Activated naive CD4-positive, alpha-beta T cell treated with anti-CD3 and anti-CD28 coated beads for 36 hours (primary cell): ENCODE measurements at places on chromosomes 1 and 21. TPM values are rescaled to one million over a fixed set of nuclear protein-coding genes. Genes with fewer than 3 reads are reported as not detected.

KIRREL1 gene
- 0.05 TPM for total RNA-seq

CSMD2 gene
- not detected for total RNA-seq

TRAF3IP3 gene
- total RNA-seq = 113 TPM

LEFTY1 gene
- total RNA-seq = not detected

TIAM1 gene
- total RNA-seq = 50.1 TPM

EPHA8 gene
- total RNA-seq = not detected

SHE gene
- not detected for total RNA-seq

DNA sequence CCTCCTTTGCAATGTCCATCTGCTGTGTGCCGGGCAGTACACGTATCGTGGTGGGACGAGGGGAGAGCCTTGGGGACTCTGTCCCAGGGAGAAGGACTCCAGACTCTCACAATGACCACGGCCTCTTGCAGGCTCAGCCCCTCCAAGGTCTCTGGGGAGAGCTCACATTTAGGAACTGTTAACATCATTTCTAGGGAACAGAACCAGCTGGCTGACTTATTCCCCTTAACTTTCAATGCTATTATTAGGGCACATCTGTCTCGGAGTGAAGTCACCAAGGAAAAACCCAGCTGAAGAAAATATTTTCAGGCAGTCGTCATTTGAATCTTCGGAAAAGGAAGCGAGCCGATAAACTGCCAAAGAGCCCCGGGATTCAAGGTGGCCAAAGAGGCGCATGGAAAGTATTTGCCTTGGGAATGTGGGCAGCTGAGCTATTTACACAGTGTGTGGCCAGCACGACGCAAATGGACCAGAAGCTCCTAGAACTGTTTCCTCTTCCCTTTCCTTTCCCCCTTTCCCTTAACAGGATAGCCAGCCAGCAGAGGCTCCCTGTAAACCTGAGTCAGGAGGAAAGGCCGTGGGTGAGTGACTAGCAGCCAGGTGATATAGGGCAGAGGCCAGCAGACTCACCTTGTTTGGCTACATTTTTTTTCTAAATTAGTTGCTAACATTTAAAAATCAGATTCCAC, 74.5 kb downstream of the ITPKB start:
- no peak for DNase-seq

DNA sequence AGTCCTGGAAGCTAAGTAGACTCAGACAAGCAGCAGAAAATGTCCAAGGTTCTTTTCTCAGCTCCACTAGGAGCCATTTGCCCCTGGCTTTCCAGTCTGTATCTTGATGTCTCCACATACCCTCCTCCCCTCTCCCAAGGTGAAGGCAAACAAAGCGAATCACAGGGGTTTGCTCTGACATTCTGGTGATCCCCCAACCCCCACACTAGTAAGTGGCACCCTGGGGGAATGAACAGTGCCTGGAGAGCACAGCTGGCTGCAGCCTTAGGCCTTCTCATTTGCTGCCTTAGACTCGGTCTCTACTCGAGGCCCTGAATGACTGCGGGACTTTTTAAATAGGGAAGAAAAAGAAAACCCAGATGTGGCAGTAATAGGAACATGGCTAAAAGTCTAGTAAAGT, 15.3 kb downstream of the ERI3 start:
- DNase-seq = no peak

GRCh38 chr1:59672851-59673572, 141.7 kb upstream of the HOOK1 start:
- DNase-seq = no peak

DNA sequence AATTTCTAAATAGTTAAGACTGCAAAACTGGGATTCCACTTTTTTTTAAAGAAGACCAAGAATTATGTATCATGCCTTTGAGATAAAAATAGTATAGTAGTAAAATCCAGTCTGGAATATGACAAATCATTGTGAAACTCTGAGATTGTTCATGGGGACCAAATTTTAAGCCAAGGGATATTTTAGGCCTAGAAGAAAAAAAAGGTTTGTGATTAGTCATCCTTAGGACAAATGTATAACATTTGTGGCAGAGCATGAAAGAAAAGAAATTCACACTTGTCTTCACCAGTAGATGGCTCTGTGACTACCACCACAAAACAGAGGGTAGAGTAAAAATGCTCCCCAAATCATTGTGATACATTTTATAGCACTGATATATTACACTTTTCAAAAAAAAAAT, 226.1 kb downstream of the KCTD3 start:
- DNase-seq = no peak

DNA sequence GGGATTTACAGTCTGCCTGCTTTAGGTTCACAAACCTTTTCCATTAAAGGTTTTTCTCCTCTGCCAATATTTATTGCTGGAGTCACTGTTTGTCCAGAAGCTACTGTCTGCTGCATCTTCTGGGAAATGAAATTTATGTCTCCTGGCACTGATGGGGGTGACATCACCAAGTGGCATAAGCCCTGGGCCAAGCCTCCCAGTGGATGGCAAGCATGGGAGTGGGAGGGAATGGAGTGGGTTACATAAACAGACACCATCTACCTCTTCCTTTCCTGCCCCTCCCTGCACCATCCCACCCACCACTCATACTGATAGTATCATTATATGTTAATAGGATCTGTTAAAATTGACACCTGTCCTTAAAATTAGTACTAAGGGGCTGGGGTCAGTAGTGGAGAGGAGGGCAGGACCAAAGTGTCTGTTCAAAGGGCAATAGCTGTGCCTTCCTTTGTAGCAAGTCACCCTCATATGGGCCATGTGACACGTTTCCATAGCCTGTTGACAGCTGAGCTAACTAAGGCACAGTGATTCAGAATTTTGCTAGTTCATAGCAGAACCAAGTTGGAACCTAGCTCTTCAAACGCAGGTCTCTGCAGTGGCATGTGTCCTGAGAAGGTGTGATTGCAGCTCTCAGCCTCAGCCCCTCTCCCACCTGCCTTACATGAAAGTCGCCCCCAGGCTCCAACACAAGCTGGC, 71.0 kb downstream of the MAB21L3 start:
- DNase-seq = no peak

- no peak for DNase-seq
These were observed 5.9 kb upstream of the WNT2B start for GRCh38 chr1:112502826-112503225.

- DNase-seq = no peak
These were observed 74.9 kb downstream of the MATN1 start for GRCh38 chr1:30648408-30649000.

- DNase-seq = no peak
These were observed 9.1 kb downstream of the CDKN2C start for GRCh38 chr1:50978852-50979781.

DNA sequence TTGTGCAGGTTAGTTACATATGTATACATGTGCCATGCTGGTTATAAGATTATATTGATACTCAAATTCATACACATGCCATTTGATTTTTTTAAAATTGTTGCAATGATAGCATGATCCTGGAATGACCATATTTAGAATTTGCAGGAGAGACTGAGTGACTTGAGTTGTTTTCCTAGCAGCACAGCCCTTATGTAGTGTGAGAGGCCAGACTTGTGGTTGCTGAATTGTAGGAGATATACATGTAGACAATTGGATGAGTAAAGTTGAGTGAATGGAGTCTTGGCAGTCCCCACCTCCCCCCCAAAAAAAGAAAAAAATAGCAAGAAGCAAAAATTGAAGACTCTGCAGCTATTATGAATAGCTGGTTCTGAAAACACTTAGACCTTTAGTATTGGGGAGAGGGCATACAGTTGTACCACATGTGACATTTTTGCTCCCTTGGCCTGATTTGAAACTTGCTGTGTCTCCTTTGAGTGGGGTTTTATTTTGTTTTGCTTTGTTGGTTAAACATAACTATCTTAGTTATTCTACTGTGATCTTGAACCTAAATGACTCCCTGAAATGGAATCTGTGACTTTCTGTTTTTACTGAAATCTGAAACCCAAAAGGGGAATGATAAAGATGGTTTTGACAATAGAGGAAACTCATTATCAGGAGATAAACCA, 280.3 kb downstream of the HMCN1 start:
- no peak for DNase-seq

- peak; percentile 21 for DNase-seq
These were observed 35.1 kb upstream of the ADORA3 start for GRCh38 chr1:111538343-111539025.

DNA sequence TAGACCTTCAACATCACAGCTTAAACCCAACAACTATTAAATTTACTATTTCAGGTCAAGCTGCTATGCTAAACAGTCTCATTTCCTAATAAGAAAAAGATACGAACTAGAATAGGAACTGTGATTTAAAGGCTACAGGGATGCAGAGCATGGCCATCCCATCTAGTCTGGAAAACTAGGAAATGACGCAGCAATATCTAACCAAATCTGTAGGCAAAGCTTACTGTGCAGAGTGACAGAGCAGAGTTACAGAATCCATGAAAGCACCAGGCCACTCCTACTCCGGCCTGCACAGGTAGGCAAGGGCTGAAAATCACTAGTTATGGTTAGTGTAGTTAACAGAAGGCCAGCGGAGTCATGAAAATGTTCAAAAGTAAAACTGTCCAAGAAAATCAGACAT, 2.1 kb downstream of the HLCS start:
- no peak for DNase-seq

- peak; percentile 90 for DNase-seq
These were observed 3.4 kb upstream of the ECE1 start for GRCh38 chr1:21293537-21294265.

DNA sequence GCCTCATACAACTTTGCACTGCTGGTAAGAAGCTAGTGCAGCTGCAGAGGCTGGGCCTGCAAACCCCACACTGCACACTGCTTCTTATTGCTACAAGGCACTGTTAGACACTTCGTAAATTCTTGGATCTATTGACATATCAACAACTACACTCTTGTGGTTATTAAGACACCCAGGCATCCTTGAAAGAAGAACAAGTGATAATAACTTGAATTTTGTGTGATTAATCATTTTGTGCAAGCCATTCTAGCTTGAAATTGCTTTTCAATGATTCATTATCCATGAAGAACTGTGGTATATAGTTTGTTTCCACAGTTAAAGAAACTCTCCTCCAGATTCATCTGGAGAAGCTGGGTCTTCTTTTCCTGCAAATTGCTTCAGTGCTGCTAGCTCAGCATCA, 33.7 kb upstream of the IFI44L start:
- no peak for DNase-seq

DNA sequence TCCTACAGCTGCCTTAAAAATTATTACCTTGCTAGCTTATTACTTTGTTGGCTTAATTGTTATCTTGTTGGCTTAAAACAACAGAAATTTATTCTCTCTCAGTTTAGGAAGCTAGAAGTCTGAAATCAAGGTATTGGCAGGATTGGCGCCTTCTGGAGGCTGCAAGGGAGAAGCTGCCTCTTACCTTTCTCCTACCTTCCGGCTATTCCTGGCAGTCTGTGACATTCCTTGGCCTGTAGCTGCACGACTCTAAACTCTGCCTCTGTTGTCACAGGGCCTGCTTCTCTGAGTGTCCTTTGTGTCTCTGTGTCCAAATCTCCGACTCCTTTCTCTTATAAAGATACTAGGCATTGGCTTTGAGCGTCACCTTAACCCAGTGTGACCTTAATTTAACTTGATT, 579.9 kb upstream of the B3GALT2 start:
- DNase-seq = no peak

DNA sequence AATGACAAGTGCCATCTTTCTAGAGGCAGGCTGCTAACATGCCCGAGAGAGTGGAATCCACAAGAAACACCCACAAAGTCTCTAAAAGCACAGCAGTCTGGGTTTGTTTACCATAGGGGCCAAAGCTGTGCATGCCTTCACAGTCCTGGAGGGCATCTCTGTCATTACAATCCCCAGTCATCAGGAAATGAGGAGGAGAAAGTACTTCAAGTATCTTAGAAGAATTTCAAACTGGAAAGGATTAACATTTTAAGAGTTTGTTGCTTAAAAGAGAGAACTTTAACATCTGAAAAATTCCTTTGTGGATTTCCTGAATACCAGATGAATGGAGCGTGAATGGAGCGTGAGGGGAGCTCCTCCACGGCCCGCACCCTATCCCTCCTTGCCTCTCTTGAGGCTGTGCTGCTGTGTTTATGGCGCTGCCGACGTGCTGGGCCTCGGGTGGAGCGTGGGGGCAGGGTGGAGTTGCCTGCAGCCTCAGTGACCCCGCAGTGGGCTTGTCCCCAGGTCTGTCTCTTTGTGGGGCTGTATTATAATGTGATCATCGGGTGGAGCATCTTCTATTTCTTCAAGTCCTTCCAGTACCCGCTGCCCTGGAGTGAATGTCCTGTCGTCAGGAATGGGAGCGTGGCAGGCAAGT, 23.3 kb downstream of the SLC6A17 start:
- no peak for DNase-seq

DNA sequence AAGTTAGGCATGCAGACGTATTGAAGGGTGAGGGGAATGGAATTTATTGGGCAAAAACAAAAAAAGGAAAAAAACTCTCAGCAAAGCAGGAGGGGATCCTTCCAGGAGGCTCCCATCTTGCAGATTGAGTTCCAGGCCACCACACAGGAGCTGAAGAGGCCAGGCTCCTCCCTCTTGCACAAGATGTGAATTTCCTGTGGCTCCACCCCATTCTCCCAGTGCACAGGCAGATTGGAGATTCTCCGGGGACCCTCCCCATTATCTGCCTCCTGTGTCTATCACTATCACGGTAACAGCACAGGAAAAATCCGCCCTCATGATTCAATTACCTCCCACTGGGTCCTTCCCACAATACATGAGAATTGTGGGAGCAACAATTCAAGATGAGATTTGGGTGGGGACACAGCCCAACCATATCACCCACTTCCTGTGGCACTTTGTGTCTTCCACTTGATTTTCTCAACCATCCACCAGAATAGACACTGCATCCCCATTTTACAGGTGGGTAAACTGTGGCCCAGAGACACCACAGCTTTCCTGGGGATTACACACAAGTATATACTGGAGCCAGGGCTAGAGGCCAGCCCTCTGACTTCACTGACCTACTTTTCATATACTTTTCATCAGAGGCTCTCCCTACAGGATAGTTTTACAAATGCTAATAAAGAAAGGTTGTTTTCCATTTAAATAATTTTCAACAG, 18.9 kb upstream of the COL6A1 start:
- DNase-seq = no peak

DNA sequence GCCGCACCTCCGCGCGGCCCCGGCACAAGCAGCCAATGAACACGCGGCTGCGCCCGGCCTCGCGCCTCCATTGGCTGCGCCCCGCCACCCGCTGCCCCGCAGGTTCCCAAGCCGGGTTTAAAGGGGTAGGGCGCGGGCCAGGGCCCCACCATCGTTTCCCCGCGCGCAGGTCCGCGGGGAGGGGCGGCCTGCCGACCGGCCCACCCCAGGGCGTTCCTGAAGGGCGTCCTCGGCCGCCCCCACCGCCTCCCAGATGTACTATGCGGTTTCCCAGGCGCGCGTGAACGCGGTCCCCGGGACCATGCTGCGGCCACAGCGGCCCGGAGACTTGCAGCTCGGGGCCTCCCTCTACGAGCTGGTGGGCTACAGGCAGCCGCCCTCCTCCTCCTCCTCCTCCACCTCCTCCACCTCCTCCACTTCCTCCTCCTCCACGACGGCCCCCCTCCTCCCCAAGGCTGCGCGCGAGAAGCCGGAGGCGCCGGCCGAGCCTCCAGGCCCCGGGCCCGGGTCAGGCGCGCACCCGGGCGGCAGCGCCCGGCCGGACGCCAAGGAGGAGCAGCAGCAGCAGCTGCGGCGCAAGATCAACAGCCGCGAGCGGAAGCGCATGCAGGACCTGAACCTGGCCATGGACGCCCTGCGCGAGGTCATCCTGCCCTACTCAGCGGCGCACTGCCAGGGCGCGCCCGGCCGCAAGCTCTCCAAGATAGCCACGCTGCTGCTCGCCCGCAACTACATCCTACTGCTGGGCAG, at the start of gene OLIG1:
Gene OLIG1 (plus strand): TSS at position 148 of the 750 bp plus-strand sequence. CDS start 106 bp downstream, at position 254.
- peak; percentile 25 for DNase-seq

GRCh38 chr1:50542362-50542761, 119.1 kb upstream of the DMRTA2 start:
- DNase-seq = no peak

- DNase-seq = no peak
These were observed 26.4 kb downstream of the FMO3 start for GRCh38 chr1:171117085-171117484.

GRCh38 chr1:15957221-15958095, 18.4 kb downstream of the ZBTB17 start:
- DNase-seq = no peak
